ENCODE measurements at places on chromosomes 1 and 21. TPM values are rescaled to one million over a fixed set of nuclear protein-coding genes. Genes with fewer than 3 reads are reported as not detected.
A peak's percentile ranks its signal among the peaks of the same experiment; 100 is the strongest.

- DNase-seq, result no peak
- no peaks in the 10 kb centered on the region for H3K4me1 ChIP-seq
- no peaks in the 10 kb centered on the region for H3K27me3 ChIP-seq
- no peaks in the 10 kb centered on the region for H3K36me3 ChIP-seq
- H3K4me3 ChIP-seq, result no peak overlapping the region
Observed at GRCh38 chr21:30605968-30606367, 5.1 kb downstream of the KRTAP22-1 start.

DNA sequence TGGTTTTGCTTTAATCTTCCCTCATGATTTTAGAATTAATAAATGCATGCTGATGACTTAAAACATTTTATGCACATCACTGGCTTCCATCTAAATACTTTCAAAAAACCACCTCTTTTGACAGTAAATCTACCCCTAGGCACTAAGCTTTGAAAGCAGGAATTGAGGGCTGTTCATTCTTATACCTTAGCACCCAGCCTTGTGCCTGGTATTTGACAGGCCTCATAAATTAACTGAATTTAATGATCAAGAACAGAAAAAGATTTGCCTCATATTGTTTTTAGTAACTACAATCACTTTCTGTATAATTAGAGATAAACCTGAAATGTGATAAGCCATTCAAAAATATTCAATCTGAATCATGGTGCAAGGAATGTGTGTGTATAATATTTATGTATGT lies 108.8 kb downstream of the DPYD start:
- H3K27me3 ChIP-seq, result no peaks in the 10 kb centered on the region
- DNase-seq, result no peak
- H3K36me3 ChIP-seq, result no peaks in the 10 kb centered on the region
- H3K4me1 ChIP-seq, result no peaks in the 10 kb centered on the region
- no peak overlapping the region for H3K27ac ChIP-seq

Gene OR2AK2
- not detected for total RNA-seq

- H3K36me3 ChIP-seq, result no peaks in the 10 kb centered on the region
- no peak for DNase-seq
- H3K27ac ChIP-seq, result no peak overlapping the region
- no peak overlapping the region for H3K4me3 ChIP-seq
- no peaks in the 10 kb centered on the region for H3K4me1 ChIP-seq
Observed at GRCh38 chr1:217331698-217332097, 299.2 kb downstream of the GPATCH2 start.

- no peak for DNase-seq
- no peaks in the 10 kb centered on the region for H3K4me1 ChIP-seq
- no peaks in the 10 kb centered on the region for H3K36me3 ChIP-seq
- no peak overlapping the region for H3K4me3 ChIP-seq
- H3K27ac ChIP-seq, result no peak overlapping the region
Observed at GRCh38 chr1:200547386-200547785, 73.2 kb downstream of the KIF14 start.

- no peak for DNase-seq
- H3K36me3 ChIP-seq, result no peaks in the 10 kb centered on the region
- no peak overlapping the region for H3K4me3 ChIP-seq
- H3K4me1 ChIP-seq, result peaks cover 18% of the 10 kb centered on the region
- no peak overlapping the region for H3K27ac ChIP-seq
Observed at GRCh38 chr1:9840176-9840575, 16.4 kb upstream of the CLSTN1 start.

Gene PLPPR5
- not detected for total RNA-seq

DNA sequence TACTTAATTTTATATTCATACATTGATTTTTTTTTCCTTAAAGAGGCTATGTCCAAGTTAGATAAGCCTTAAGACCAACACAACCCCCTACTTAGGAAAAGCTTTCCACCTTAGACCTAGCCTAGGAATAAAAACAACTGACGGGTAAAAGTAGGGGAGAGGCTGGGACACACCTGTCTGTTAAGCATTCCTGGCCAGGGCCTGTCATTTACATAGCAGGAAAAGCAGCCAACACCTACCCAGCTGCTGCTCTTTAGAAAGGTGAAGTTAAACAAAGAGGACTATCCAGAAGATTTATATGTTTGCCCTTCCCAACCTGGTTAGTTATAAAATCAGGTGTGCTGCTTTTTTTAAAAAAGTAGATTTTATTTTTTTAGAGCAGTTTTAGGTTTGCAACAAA lies 29.1 kb upstream of the SAMD13 start:
- peak overlapping the region; percentile 86 for H3K27ac ChIP-seq
- H3K4me1 ChIP-seq, result peaks cover 24% of the 10 kb centered on the region
- peak; percentile 89 for DNase-seq

Gene ST6GALNAC3
- total RNA-seq, result 21.7 TPM

DNA sequence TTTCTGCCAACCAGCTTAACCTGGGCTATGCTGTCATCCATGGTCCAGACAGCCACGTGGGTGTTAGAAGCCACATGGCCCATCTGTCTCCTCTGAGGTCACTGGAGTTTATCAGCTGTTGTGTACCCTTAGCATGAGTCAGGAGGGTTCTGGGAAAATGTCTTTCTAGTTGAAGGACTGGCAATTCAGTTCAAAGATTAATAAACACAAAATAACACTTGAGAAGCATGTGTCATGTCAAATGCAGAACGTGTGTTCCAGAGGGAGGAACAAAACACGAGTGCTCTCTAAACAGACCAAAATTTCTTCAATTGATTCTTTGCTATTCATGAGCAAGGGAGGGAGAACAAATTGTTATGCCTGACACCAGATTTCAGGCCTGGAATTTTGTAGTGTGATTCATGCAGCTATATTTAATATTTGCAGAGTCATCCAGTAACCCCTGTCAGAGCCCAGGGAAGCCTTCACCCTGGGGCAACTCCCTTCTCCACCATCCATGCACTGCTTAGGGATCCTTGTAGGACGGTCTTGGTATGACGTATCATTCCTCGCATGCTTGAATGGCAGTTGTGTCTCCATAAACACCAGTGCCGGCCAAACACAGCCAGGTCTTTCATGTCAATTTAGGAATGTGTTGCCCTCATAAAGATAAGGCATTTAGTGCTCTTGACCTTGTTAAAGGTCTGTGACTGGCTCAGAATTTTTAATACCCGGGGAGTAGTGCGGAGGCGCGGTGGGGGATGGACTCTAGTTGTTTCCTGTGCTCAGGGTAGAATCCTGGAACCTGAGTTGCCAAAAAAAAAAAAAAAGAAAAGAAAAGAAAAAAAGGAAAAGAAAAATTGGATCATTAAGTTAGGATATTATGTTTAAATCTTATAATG lies 27.7 kb upstream of the DYRK1A start:
- H3K4me1 ChIP-seq, result peaks cover 18% of the 10 kb centered on the region
- peak; percentile 49 for DNase-seq
- no peak overlapping the region for H3K27ac ChIP-seq
- H3K4me3 ChIP-seq, result no peak overlapping the region
- H3K36me3 ChIP-seq, result no peaks in the 10 kb centered on the region
- no peaks in the 10 kb centered on the region for H3K27me3 ChIP-seq

GRCh38 chr1:43396059-43396458 lies 6.4 kb downstream of the SZT2 start:
- DNase-seq, result no peak
- no peaks in the 10 kb centered on the region for H3K4me1 ChIP-seq
- H3K27me3 ChIP-seq, result no peaks in the 10 kb centered on the region
- peaks cover 14% of the 10 kb centered on the region for H3K36me3 ChIP-seq
- no peak overlapping the region for H3K27ac ChIP-seq

DNA sequence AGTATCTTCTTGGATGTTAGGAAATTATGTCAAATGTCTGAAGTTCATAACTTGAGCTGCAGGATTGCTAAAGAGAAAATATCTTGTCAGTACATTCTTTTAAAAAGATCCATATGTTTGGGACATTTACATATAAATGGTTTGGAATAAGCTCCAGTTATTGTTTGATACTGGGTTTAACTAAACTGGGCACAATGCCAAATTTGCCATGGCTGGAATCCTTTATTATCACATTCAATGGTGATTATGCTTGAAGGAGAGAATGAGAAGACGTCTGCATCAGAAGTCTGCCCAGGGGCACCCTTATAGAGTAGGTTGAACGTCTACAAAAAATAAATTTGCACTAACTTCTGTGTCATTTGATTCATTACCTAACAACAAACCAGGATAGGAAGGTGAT lies 652.5 kb downstream of the AMY1C start:
- H3K4me1 ChIP-seq, result no peaks in the 10 kb centered on the region
- no peaks in the 10 kb centered on the region for H3K36me3 ChIP-seq
- H3K4me3 ChIP-seq, result no peak overlapping the region
- H3K27me3 ChIP-seq, result no peaks in the 10 kb centered on the region
- DNase-seq, result no peak
- H3K27ac ChIP-seq, result no peak overlapping the region

DNA sequence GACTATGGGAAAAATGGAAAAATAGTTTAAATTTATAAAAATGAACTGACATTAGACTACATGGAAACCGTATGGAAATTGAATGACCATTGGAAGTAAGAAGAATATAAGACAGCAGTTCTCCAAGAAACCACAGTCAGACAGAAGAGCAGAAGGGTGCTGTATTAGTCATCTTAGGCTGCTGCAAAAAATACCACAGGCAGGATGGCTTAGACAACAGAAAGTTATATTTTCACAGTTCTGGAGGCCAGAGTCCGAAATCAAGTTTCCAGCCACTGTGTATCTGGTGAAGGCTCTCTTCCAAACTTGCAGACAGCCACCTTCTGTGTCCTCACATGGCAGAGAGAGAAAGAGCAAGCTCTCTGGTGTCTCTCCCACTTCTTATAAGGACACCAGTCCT lies 175.2 kb downstream of the DSCAM start:
- no peak overlapping the region for H3K4me3 ChIP-seq
- H3K27me3 ChIP-seq, result no peaks in the 10 kb centered on the region
- H3K27ac ChIP-seq, result no peak overlapping the region
- DNase-seq, result no peak
- no peaks in the 10 kb centered on the region for H3K36me3 ChIP-seq

GRCh38 chr1:50106095-50106761 lies 2.5 kb upstream of the ELAVL4 start:
- no peaks in the 10 kb centered on the region for H3K36me3 ChIP-seq

DNA sequence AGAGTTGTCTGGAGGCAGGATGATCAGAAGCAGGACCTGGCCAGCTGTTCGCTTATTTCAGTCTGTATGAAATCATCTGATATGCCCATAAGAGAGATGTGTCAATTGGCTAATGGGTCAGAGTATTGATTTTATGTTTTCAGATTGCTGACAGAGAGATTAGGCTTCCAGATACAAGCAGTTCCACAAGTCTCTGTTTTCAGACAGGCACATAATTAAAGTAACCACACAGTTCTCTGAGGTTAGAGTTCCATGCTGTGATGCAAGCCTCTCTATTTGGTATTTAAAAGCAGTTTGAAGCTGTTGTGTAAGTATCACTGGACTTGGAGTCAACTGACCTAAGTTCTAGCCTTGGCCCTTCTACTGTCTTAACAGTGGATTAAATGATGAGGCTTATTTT lies 50.1 kb downstream of the ATF6 start:
- H3K27me3 ChIP-seq, result no peaks in the 10 kb centered on the region
- no peak for DNase-seq
- no peak overlapping the region for H3K4me3 ChIP-seq
- H3K36me3 ChIP-seq, result peaks cover 52% of the 10 kb centered on the region
- no peaks in the 10 kb centered on the region for H3K4me1 ChIP-seq

GRCh38 chr1:44067266-44068250 lies 36.3 kb upstream of the SLC6A9 start:
- H3K27me3 ChIP-seq, result no peaks in the 10 kb centered on the region
- H3K4me3 ChIP-seq, result no peak overlapping the region
- no peak for DNase-seq
- H3K36me3 ChIP-seq, result no peaks in the 10 kb centered on the region
- no peaks in the 10 kb centered on the region for H3K4me1 ChIP-seq
- peak overlapping the region; percentile 4 for H3K27ac ChIP-seq

DNA sequence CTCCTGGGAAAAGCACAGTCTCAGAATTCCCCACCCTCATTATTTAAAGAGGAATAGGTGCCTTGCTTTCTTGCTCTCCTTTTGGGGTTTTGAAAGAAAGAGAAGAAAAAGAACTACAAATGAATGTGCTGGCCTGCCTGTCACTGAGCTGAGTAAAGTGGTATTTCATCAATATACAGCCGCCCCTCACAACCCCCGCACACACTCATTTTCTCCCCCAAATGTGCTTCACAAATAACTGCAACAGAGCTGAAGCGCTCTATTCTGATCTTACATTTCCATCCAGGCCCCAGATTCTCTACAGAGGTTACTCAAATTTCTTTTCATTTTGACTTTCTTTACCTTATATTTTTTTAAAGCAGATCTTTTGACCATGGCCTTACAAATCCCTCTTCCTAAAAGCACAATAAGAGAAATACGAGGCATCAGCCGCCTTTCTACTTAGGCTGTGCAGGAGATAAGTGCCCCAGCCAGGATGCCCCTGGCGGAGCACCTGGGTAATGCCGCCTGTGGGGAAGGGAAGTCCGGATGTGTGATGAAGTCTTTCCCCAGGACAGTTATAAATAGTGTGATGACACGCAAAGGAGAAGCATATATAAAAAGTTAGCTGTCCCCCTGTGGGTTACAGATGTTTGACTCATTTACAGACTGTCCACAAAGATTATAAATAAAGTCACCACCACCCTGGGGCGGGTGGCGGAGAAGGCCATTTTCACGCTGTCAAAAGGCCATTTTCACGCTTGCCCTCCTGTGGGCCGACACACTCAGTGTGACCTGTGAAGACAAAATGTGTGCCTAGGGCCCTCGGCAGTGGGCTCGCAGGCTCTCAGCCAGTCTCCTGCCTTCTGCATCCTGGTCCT lies 6.5 kb downstream of the KCNN3 start:
- H3K36me3 ChIP-seq, result no peaks in the 10 kb centered on the region
- H3K4me1 ChIP-seq, result peaks cover 21% of the 10 kb centered on the region
- peak overlapping the region; percentile 48 for H3K27ac ChIP-seq
- H3K4me3 ChIP-seq, result no peak overlapping the region

DNA sequence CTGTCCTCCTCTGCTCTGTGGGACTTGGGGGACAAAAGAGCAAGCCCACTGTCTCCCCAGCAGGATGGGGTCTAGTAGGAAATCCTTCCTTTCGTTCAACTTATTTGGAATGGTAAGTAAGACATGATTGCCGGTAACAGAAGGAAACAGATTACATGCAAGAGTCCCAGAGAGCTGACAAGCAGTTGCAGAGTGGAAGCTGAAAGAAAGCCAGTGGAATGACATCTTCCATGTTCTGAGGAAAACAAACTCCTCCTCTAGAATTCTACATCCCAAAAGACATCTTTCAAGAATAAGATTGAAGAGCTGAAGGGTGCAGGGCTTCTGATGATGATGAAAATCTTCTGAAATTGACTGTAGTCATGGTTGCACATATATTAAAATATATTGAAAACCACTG lies 619.4 kb downstream of the KIF26B start:
- no peak overlapping the region for H3K27ac ChIP-seq
- H3K4me3 ChIP-seq, result no peak overlapping the region
- H3K27me3 ChIP-seq, result no peaks in the 10 kb centered on the region
- DNase-seq, result no peak

Gene CR2
- not detected for total RNA-seq

Gene CD52
- not detected for total RNA-seq

DNA sequence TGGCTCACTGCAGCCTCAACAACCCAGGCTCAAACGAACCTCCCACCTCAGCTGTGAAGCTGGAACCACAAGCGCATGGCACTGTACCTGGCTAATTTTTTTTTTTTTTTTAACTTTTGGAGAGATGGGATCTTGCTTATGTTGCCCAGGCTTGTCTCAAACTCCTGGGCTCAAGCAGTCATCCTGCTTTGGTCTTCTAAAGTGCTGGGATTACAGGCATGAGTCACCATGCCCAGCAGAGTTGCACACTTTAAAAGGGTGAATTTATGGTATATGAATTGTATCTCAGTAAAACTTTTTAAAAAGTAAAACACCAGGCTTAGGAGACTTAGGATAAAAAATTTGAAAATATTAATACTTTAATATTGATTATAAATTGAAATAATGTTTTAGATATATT lies 99.1 kb downstream of the CLEC20A start:
- H3K36me3 ChIP-seq, result no peaks in the 10 kb centered on the region
- DNase-seq, result no peak
- no peak overlapping the region for H3K27ac ChIP-seq
- no peaks in the 10 kb centered on the region for H3K27me3 ChIP-seq
- H3K4me3 ChIP-seq, result no peak overlapping the region

All from stomach (tissue), 19 donors.